ENCODE measurements at places on chromosomes 6 and 20.

DNA sequence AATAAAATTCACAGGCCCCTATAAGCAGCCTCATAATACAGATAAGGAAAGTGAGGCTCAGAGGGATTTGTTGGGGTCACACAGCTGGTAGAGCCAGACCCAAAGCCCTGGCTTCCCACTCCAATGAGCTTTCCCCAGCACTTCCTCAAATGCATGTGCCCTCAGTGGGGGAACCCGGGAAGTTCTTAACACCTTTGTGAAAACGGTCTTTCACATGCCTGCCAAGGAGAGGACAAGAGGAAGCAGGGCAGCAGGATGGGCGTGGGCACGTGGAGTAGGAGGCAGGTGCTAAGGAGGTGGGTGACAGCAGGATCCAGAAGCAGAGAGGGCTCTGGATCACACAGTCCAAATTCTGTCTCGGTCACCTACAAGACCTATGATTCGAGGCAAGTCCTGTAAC lies 598 bp downstream of the PI16 start:
- no peak for DNase-seq

DNA sequence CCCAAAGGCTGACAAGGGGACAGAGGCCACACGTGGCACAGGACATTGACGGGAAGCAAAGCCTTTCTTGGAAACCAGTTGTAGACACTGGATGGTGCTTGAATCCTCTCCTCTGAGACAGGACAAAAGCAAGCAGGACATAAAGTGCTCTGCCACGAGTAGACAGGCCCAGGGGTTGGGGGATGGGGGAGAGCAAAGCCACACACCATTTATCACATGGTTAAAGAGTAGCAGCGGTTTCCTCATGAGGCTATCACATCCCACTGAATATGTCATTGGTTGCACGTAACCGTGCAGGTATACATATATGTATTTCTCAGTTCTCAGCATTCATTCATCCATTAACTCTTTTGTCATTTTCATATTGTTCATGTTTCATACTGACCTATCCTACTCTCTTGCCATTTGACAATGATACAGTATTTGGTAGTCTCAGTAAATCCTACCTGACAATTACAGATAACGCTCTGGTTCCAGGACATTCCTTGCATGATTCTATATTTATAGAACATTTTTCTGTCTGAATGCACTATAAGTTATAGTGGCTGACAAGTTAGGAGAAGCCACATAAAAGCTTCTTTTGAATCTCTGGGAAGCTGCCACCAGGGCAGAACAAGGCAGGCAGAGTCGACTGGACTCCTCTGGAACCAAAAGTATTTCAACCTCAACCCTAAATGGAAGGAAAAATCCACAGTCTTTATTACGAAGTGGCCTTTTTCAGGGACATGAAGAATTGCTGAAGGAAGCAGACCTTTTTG lies 23.5 kb downstream of the METTL24 start:
- DNase-seq, result no peak

GRCh38 chr20:4449957-4450715 lies 271.6 kb upstream of the PRND start:
- DNase-seq, result no peak

- peak; percentile 35 for DNase-seq
Observed at GRCh38 chr6:141326426-141326825, 806.3 kb upstream of the GJE1 start.

- peak; percentile 33 for DNase-seq
Observed at GRCh38 chr6:110528101-110528929, 51.9 kb upstream of the SLC22A16 start.

GRCh38 chr6:75431379-75431778 lies 62.2 kb downstream of the FILIP1 start:
- DNase-seq, result no peak

- DNase-seq, result no peak
Observed at GRCh38 chr20:32546918-32547752, 38.0 kb downstream of the NOL4L start.

DNA sequence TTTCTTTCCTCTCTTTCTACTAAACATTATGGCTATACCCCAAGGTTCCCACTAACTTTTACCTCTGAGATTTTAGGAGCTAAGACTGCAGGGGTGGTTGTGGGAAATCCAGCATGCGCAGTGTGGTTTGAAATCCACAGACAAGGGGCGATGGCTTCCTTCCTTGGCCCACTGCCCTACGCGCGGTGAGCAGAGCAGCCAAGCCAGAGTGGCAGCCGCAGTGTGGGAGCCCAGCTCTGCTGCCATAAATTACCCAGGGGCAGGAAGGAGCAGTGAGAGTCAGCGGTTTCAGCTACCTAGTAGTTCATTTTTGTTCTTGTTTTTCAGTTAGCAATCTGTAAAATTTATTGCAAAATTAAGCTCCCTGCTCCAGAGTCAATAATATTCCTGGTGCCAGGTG lies 101.4 kb downstream of the BMP2 start:
- no peak for DNase-seq

- DNase-seq, result no peak
Observed at GRCh38 chr20:18739751-18740166, 73.8 kb upstream of the SCP2D1 start.

- DNase-seq, result no peak
Observed at GRCh38 chr20:38872036-38872435, 54.2 kb upstream of the FAM83D start.

GRCh38 chr20:6744180-6744579 lies 23.3 kb upstream of the BMP2 start:
- DNase-seq, result no peak

GRCh38 chr6:3208098-3208774 lies 19.2 kb downstream of the TUBB2B start:
- DNase-seq, result no peak

DNA sequence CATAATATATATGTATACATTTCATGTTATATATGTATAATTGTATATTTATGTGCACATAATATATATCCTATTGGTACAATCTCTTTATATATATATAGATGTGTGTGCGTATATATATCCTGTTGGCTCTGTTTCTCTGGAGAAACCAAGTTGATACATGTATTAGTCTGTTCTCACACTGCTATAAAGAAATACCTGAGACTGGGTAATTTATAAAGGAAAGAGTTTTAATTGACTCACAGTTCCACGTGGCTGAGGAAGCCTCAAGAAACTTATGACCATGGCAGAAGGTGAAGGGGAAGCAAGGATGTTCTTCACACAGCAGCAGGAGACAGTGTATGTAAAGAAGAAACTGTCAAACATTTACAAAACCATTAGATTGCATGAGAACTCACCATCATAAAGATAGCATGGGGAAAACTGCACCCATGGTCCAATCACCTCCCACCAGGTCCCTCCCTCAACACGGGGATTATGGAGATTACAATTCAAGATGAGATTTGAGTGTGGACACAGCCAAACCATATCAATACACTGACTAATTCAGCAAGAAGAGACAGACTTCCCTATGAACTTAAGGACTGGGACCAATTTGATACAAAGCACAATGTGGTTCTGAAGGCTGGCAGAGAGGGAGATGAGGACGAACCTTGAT lies 14.0 kb downstream of the CST3 start:
- DNase-seq, result no peak

DNA sequence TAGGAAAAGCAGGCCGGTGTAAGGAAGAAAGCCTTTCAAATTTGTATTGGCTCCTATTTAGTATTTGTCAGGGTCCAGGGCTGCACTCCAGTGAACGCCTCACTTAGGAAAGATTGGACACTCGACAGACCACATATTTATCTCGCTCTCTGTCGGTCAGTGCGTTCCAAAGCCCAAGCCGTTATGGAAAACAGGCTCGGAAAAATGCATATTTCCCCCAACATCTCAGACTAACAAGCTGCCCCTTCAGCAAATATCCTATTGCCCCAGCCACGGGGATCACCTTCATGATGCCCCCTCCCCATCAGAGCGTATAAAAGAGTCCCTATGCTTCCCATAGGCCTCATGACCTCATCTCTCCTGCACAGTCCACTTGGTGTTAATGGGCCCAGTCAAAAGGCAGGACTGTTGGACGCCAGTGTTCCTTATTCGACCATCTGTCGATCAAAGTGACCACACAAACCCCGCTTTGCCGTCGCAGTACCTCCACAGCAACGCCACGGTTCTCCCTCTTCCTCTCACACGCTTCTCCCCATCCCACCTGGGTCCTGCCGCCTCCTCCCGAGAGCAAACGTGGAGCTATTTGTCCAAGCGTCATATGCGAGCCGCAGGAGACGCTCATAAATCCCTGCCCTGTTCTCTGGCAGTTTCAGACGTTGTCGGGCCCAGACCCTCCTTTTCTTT lies 63.3 kb downstream of the NPEPL1 start:
- no peak for DNase-seq

- DNase-seq, result no peak
Observed at GRCh38 chr6:35605600-35605999, 83.1 kb downstream of the FKBP5 start.

DNA sequence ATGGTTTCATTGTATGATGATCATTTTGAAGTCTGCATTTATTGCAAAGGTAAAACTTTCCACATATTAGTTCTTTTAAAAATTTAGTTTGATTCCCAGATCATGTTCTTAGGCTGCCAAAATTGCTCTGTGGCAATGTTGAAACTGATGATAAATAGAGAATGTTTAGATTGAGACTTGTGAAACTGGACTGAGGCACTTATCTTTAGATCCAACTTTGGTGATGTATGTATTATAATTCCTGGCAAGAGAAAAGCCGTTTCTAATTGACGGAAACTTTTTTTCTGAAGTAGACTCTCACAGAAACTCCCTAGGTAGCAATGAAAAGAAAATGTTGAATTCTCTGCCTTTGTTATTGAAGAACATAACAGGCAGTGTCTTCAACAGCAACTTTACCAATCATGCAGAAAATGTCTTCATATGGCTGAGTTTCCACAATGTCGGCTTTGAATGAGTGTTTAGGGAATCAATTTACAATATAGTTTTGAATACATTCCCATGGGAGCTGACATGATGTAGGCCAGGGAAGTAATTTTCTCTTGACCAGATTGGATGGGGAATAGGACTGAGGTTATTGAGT lies 456.2 kb downstream of the CD109 start:
- no peak for DNase-seq

DNA sequence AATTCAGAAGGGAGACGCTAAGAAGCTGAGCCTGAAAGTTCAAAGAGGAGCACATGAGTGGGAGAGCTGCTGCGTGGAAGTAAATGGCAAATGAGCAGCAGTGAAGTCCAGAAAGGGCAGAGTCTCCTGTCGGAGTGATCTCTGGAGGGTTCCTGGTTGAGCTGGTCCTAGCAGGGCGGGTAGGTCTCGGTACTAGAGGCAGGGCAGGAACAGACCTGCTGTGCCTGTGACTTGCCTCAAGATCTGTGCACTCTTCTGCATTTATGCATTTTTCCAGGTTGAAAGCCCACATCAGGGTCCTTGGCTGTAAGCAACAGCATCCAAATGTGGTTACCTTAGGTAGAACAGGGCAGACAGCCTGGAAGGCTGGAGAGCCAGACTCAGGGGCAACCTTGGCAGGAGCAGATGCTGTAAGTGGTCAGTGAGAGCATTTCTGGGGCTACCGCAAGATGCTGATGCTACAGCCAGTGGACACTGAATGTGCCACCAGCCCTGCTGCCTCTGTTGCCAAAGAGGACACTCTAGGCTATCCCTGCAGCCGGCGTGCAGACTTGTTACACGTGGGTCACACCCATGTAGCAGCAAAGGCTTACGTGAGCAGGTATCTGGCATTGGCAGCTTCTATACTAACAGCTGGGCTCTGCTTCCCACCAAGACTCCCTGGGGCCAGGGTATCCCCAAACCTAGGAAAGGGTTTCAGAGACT lies 8.4 kb downstream of the DUSP22 start:
- DNase-seq, result no peak

GRCh38 chr6:143149771-143150170 lies 89.1 kb downstream of the AIG1 start:
- no peak for DNase-seq

GRCh38 chr6:70309243-70309642 lies 6.4 kb upstream of the COL9A1 start:
- no peak for DNase-seq

All from activated T-cell treated with anti-CD3 and anti-CD28 coated beads, Interleukin-2, amount 50 U/mL, for 4 hours (primary cell).